ENCODE measurements at places on chromosomes 13 and 19. TPM values are rescaled to one million over a fixed set of nuclear protein-coding genes. Genes with fewer than 3 reads are reported as not detected.

CEACAM16 gene
- total RNA-seq = not detected

TTYH1 gene
- total RNA-seq = not detected

PNMA8B gene
- 4.4 TPM for total RNA-seq

SHISA7 gene
- total RNA-seq = not detected

- no peak for DNase-seq
Measured at GRCh38 chr13:85255978-85256377, 543.2 kb downstream of the SLITRK6 start.

GRCh38 chr19:53004242-53004641 is 9.5 kb upstream of the ERVV-1 start:
- no peak for DNase-seq

DNA sequence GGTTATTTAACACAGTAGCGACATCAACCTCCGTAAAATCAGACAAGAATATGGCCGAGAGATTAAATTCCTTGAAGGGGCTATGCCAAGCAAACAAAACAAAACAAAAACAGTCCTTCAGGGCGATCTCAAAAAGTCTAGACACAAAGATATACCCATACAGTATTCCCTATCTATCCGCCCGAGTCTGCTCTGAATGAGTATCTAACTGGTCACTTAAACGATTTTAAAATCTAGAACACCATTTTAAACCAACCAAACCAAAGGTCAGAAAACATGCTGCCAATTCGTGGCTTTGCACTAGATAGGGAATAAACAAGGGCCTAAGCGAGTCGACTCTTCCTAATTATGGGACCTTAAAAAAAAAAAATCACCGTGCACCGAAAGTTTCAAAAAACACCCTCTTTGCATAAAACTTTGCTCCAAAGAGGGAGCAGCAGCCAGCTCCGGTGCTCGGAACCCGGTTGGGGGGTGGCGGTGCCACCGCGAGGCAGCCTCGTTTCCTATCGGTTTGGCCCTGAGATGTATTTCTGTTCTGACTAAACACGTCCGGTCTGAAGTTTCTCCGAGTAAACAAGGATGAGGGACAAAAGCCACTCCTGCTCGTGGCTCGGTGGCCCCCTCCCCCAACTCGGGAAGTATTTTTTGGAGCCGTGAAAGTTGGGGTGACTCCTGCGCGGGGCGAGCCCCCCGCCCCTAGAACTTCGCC is 1.8 kb downstream of the HMGB1 start:
- DNase-seq = no peak

DNA sequence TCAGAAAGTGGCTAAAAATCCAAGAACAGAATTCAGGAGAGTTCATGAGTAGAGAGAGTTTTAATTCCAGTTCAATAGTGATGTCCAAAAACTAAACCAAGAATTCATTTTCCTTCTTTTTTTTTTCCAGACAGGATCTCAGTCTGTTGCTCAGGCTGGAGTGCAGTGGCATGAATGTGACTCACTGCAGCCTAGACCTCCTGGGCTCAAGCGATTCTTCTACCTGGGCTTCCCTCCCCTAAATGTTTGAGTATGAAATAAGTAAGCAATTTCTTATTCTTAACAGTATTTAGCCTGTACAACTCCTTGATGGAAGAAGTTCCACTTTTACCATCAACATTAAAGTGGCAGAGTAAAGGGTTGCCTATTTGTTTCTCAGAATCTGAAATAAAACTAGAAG is 3.8 kb downstream of the COMMD6 start:
- no peak for DNase-seq

DNA sequence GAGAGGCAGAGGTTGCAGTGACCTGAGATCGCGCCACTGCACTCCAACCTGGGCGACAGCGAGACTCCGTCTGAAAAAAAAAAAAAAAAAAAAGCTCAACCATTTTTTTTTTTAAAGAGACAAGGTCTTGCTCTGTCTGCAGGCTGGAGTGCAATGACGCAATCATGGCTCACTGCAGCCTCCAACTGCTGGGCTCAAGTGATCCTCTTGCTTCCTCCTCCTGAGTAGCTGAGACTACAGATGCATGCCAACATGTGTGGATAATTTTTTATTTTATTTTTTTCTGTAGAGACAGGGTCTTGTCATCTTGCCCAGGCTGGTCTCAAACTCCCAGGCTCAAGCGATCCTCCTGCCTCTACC is 10.3 kb downstream of the EHD2 start:
- no peak for DNase-seq

DNA sequence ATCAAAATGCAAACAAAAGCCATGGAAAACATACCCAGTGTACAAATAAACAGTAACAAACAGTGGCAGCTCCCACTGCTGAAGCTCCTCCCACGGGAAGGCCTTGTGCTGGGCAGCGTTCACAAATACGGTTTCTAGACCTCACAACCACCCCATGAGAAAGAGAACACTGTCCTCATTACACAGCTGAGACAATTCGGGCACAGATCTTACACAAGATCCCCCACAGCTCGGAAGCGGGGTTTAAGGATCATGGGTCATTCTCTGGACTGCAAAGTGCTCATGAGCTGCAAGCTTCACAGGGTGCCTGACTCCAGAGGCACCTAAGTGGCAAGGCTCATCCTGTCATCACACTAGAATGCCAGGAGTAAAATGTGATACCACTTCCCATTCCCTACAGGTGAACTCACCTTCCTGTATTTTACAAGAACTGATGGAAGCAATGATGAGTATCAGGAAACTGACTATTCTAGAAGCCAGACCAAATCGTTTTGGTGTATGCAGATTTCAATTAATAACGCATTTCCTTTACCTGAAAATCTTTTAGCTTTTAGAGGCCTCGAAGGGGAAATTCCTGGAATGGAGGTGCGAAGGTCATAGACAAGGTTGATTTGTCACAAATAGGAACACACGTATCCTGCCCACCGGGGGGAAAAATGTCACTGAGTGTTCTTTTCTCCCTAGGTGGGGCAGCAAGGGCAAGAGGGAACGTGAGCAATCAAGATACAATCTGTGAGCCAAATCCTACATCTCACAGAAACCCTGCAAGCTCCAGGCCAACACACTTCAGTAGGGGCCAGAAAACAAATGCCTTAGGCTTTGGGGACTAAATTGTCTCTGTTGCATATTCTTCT is 41.2 kb downstream of the STK24 start:
- no peak for DNase-seq

GRCh38 chr19:35723671-35724070 is 5.9 kb downstream of the KMT2B start:
- DNase-seq = no peak

DNA sequence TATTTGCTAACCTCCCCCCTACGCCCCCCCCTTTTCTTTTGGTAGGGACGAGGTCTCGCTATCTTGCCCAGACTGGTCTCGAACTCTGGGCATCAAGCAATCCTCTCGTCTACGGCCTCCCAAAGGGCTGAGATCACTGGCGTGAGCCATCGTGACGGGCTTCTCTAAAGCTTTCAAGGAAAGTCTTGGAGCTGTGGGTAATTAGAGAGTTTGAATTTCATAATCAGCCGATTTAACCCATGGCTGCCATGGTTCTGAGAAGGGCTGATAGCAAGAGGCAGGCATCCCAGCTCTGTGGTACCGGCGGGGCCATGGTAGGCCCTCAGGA is 679 bp upstream of the ABHD8 start:
- no peak for DNase-seq

DNA sequence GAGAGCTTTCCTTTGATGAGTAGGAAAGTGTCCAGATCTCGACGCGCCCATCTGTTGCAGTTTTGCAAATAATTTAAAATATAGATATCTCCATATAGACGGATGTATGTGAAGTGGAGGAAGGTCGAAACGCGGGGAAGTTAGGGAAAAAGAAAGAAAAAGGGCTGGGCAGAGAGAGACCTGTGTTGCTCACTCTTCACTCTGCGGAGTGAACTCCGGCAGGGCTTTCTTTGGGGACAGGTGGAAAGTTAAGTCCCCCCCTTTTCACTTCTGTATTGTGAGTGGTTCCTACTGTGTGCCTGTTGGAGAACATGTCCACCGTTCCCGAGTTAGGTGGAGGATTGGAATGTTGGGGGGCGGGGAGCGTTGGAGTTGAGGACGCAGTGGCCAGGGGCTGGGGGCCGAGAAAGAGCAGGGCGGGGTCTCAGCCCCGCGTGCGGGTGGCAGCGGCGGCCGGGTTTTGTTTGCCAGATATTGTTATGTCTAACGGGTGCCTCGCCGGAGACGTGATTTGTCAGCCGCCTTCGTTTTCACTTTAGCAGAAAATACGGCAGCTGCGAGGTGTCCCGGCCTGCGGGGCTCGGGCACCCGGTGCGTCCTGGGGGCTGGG is 145.1 kb upstream of the ZNF536 start:
- no peak for DNase-seq

GRCh38 chr13:113969311-113969972 is 4.4 kb downstream of the C13orf46 start:
- peak; percentile 1 for DNase-seq

- DNase-seq = no peak
Measured at GRCh38 chr19:45508417-45508860, 1.2 kb downstream of the VASP start.

- DNase-seq = no peak
Measured at GRCh38 chr19:38367041-38367440, 7.3 kb upstream of the PSMD8 start.

- DNase-seq = peak; percentile 83
Measured at GRCh38 chr19:45444318-45445041, 20.8 kb upstream of the ERCC1 start.

Measured in thoracic aorta (tissue), 2 donors.